ENCODE measurements at places on chromosomes 7 and 10.

DNA sequence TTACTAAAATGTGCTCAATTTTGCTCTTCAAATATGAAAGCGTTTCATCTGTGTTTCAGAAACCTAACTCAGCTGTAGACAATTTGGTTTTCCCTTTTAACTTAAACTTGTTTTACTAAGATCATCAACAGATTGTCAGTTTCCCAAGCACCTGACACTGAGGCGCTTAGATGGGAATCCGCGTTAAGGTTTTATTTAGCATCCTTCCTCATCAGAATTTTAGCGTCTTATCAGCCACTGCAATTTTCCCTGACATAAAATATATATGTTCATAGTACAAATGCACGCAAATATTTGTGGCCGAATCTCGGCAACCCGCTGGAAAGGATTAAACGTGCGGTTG, 1.2 kb downstream of the SGCE start:
- DNase-seq: no peak

GRCh38 chr10:133258066-133258817, 18.4 kb downstream of the ADAM8 start:
- peak; percentile 31 for DNase-seq

DNA sequence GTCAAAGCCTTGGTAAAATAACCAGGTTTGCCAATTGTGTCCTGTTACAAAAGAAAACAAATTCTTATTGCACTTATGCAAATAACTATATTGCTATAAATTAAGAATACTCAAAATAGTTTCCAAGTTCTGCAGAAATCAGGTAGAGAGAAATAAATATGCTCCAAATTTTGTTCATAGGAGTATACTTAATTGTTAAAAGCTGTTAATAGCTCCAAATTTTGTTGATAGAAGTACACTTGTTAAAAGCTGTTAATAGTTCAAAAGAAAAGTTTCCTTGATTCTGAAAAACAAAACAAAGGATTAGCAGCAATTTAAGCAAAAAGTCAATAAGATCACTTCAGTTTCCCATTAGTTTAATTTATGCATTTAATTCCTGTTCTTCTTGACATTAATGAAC, 46.4 kb upstream of the ZNF138 start:
- no peak for DNase-seq

DNA sequence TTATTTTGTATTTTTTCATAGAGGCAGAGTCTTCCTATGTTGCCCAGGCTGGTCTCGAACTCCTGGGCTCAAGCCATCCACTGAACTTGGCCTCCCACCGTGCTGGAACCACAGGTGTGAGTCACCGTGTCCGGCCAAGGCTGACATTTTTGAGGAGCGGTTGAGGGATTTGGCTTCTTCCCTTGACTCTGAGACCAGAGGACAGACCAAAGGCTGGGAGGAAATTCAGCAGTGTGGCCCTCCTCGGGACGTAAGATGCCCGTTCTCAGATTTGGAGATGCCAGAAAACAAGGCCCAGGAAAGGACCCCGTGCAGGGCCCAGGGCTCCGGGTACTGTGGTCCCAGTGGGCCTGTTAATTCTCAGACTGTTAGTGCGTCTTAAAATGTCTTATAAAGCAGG, 146.2 kb downstream of the WDR37 start:
- DNase-seq: no peak

DNA sequence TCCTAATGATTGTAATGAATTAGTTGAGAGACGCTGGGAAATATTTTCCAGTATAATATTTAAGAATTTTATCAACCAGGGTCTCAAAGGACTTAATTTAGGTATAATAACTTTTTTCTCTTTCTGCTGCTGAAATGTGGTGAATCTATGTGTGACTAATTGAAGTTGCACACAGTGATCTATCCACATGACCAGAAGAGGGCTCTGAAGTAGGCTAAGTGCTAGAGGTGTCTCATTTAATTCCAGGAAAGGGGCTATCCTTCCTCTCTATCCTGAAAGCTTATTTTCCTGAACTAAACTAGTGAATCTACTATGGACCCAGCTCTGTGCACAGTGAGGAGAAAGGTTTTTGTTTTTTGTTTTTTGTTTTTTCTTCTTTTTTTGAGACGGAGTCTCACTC, 294.4 kb upstream of the MYO3A start:
- DNase-seq: peak; percentile 30

DNA sequence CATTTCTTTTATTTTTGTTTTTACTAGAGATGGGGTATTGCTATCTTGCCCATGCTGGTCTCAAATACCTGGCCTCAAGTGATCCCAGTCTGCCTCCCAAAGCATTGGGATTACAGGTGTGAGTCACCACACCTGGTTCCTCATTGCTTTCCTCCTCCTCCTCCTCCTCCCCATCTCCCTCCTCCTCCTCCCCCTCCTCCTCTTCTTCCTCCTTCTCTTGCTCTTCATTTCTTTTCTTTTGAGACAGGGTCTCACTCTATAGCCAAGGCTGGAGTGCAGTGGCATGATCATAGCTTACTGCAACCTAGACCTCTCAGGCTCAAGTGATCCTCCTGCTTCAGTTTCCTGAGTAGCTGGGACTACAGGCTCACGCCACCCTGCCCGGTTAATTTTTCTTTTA, 22.2 kb downstream of the LRRC20 start:
- DNase-seq: no peak

DNA sequence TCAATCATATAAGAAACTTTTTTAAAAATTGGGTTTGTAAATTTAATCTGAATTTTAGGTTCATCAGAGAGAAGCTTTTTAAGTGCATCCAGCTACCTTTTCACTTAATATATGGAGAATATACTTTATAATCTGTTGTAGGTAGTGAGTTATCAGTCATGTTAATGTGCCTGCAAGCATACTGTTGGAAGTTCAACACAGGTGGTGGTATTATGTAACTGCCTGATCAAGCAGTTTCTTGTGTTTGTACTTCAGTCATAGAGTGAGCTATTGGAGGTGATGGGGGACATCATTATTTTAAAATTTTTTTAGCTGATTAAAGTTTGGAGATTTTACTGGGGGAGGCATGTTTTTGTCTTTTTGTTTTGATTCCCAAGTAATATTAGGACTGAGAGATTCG, 2.5 kb downstream of the TNKS2 start:
- DNase-seq: no peak

DNA sequence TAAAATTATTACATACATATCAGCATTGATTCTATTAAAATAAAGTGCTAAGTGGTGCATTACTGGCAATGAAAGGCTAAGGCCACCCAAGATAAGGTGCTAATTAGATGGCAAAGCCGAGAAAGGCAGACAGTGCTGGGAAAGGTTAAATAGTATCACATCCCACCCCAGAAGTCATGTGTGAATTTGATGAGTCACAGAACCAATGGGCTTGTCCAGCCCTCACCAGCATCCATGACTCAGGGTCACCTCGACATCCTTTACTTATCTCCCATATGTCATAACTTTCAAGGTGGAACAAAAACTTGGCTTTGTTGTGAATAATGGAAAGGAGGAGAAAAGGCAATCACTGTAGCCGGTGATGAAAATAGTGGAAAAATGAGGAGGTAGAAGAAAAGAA, 459.1 kb downstream of the PLXNA4 start:
- peak; percentile 11 for DNase-seq

- peak; percentile 99 for DNase-seq
Measured at GRCh38 chr7:41916450-41916927, 213.6 kb upstream of the INHBA start.

DNA sequence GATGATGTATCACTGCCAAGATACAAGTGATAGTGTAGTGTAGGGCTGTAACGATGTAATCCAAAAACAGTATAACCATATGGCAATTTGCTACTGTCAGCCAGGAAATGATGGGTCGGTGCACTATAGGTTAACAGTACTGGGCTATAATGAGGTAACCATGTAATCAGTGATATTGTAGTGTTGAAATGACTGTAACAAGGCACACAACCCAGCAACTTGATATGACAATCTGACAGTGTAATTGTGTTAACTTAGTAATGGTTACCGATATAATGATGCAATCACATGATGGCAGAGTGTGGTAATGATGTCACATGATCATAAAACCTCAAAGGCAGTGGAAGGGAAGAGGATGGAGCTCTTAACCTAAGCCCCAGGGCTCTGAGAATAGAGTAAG, 73.8 kb upstream of the SLF2 start:
- DNase-seq: no peak

GRCh38 chr10:51073453-51074237, 642 bp upstream of the PRKG1 start:
- no peak for DNase-seq

GRCh38 chr7:14048889-14049288, 59.4 kb upstream of the ETV1 start:
- no peak for DNase-seq

DNA sequence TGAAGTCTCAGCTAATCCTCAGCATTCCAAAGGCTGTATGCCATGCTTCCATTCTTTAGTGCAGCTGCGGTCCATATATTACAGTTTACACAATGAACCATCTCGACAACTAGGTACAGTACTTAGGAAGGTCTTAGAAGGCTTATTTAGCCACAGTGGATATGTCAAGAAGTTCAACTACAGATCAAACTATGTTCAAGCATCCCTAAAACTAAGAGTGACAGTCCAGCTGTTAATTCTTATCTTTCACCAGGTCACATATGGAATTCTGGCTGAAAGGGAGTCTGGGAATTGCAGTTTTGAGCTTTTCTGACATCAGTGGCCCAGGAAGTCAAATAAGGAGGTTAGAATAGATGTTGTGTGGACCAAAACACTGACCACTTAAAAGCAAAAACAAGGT, 106.8 kb downstream of the SDHAF3 start:
- no peak for DNase-seq

GRCh38 chr7:2718296-2718965, 30.4 kb downstream of the AMZ1 start:
- DNase-seq: no peak

- DNase-seq: peak; percentile 46
Measured at GRCh38 chr10:123559066-123559822, 106.9 kb upstream of the GPR26 start.

All from fibroblast of villous mesenchyme (primary cell).